Ovary (tissue), 10 donors: ENCODE measurements at places on chromosomes 5 and 9. TPM values are rescaled to one million over a fixed set of nuclear protein-coding genes. Genes with fewer than 3 reads are reported as not detected.

DNA sequence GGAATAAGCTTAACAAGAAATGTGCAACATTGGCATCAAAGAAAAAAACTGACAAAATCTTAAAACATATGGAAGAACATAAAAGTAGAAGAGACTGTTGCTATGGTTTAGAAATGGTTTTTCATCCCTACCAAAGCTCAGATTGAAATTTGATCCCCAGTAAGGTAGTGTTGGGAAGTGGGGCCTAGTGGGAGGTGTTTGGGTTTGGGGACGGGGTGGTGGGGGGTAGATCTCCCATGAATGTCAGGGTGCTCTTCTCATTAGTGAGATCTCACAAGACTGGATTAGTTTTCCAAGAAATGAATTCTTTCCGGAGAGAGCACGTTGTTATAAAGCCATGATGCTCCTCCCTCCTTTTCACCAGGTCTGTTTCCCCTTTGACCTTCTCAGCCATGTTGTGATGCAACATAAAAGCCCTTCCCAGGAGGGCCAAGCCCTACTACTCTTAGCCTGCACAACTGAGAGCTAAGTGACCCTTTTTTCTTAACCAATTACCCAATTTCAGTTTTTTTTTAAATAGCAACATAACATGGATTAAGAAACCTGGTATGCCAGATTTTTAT, 10.6 kb downstream of the TMEM167A start:
- H3K27ac ChIP-seq, result no peak overlapping the region
- H3K4me3 ChIP-seq, result no peak overlapping the region
- no peaks in the 10 kb centered on the region for H3K27me3 ChIP-seq
- no peak for DNase-seq

The COL27A1 gene
- 19.8 TPM for total RNA-seq

GRCh38 chr5:118126159-118126558, 862.2 kb downstream of the DTWD2 start:
- no peaks in the 10 kb centered on the region for H3K27me3 ChIP-seq
- no peak overlapping the region for H3K4me3 ChIP-seq
- no peaks in the 10 kb centered on the region for H3K36me3 ChIP-seq
- H3K27ac ChIP-seq, result no peak overlapping the region
- DNase-seq, result no peak

The F2R gene
- total RNA-seq, result 4.9 TPM

The IL5 gene
- total RNA-seq, result not detected

DNA sequence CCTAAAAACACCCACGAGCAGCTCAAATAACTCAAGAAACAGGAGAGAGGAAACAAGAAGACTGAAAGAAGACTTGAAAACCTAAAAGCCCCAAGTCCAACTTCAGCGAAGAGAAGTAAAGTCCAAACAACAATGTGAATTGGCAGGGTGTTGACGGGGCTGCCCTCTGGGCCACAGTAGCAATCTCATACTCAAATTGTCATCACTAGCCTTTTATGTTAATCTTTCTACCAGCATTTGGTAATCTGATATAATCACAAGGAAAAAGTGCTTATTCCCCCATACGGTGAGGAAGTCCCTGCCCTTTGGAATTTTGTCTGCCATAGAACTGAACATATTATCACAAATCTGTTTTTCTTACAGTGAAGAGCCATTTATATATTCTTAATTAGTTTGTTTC, 51.5 kb upstream of the IFNE start:
- no peak for DNase-seq
- H3K4me1 ChIP-seq, result no peaks in the 10 kb centered on the region
- no peak overlapping the region for H3K27ac ChIP-seq

GRCh38 chr9:98686961-98687855, 21.5 kb downstream of the GABBR2 start:
- no peak for DNase-seq
- no peak overlapping the region for H3K27ac ChIP-seq
- H3K36me3 ChIP-seq, result no peaks in the 10 kb centered on the region
- H3K4me3 ChIP-seq, result no peak overlapping the region

DNA sequence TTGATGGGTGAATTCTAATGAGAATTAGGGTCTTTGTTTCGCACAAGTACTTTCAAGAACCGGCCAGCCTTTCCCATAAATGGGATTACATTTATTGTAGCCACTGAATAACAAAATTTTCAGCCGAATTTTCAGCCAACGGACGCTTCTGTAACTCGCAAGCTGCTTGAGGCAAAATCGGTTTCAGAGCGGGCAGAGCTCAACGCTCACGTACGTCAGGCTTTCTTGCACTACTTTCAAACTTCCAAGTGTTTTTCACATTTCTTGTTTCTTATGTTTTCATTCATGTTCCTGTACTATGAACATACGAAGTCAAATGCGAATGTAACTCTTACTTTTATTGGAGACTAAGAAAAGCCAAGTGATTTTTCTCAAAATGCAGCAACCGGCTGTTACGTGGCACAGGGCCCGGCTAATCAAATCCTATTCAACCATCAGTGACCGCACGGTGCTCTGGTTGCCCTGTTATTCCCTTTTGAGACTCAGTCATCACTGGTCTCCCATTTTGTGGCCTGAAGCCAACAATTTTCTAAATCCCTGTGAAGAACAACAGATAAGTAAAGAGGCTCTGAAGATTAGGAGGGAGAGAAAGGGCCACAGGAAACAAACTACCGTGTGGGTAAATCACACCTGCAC, 68.5 kb downstream of the SLC28A3 start:
- no peak overlapping the region for H3K4me3 ChIP-seq
- peak; percentile 16 for DNase-seq
- no peaks in the 10 kb centered on the region for H3K27me3 ChIP-seq
- no peaks in the 10 kb centered on the region for H3K36me3 ChIP-seq
- H3K4me1 ChIP-seq, result no peaks in the 10 kb centered on the region

The GNG10 gene
- total RNA-seq, result 25.0 TPM

The DAP gene
- 91.2 TPM for total RNA-seq

GRCh38 chr5:126988021-126988569, 42.3 kb downstream of the MARCHF3 start:
- no peaks in the 10 kb centered on the region for H3K36me3 ChIP-seq
- no peak overlapping the region for H3K4me3 ChIP-seq
- no peak for DNase-seq
- peaks cover 2% of the 10 kb centered on the region for H3K4me1 ChIP-seq
- no peaks in the 10 kb centered on the region for H3K27me3 ChIP-seq
- no peak overlapping the region for H3K27ac ChIP-seq

- no peaks in the 10 kb centered on the region for H3K4me1 ChIP-seq
- no peak overlapping the region for H3K27ac ChIP-seq
- H3K4me3 ChIP-seq, result no peak overlapping the region
- no peaks in the 10 kb centered on the region for H3K36me3 ChIP-seq
- DNase-seq, result no peak
Observed at GRCh38 chr5:89690331-89690730, 719.2 kb downstream of the CETN3 start.

GRCh38 chr9:24096756-24097155, 270.7 kb upstream of the ELAVL2 start:
- H3K27me3 ChIP-seq, result no peaks in the 10 kb centered on the region
- H3K4me3 ChIP-seq, result no peak overlapping the region
- no peaks in the 10 kb centered on the region for H3K36me3 ChIP-seq
- DNase-seq, result no peak
- H3K27ac ChIP-seq, result no peak overlapping the region
- no peaks in the 10 kb centered on the region for H3K4me1 ChIP-seq
